HS-5 (cell line): ENCODE measurements at places on chromosomes 3 and 15.

GRCh38 chr3:192339214-192339613, 388.1 kb downstream of the FGF12 start:
- DNase-seq = no peak

DNA sequence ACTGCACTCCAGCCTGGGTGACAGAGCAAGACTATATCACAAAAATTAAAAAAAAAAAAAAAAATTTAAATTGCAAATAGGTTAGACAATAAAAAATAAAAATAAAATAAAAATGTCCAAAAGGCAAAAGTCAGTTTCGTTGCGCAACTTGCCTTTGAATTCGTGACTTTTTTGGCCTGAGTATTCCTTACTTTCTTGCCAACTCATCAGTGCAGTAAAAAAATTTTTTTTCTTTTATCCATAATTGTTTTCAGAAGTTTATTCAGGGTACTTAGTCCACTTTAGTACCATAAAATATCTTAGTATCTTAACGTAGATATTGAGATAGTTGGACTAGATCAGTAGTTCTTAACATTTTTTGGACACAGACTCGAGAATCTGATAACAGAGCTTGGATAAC, 22.4 kb upstream of the CILP start:
- DNase-seq = no peak

DNA sequence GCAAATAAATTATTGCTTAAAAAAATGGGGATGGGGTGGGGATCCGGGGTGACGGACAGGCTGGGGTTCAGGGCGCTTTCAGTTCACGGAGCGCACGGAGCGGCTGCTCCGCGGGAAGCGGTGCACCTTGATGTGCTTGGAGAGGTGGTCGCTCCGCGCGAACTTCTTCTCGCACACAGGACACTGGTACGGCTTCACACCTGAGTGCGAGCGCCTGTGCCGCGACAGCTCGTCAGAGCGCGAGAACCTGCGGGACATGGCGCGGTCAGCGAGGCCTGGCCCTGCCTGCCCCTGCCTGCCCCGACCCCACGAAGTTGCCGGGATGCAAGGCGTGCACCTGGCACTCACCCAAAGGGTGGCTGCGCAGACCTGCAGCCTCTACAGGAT, 13.6 kb downstream of the KLF15 start:
- no peak for DNase-seq

DNA sequence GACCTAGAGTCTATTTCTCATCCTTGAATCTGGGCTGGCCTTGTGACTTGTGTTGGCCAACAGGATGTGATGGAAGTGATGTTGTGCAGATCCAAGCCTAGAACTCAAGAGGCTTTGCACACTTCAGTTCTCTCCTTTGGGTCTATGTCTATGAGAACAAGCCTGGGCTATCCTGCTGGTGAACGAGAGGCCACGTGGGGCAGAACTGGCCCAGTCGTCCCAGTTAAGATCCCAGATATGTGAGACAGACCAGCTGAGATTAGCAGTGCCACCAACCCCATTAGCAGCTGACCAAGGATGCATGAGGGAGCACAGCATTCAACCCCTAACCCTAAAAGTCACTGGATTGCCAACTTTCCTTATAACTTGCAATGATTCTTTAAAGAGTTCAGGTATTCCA, 99.7 kb downstream of the CTNNB1 start:
- DNase-seq = no peak

DNA sequence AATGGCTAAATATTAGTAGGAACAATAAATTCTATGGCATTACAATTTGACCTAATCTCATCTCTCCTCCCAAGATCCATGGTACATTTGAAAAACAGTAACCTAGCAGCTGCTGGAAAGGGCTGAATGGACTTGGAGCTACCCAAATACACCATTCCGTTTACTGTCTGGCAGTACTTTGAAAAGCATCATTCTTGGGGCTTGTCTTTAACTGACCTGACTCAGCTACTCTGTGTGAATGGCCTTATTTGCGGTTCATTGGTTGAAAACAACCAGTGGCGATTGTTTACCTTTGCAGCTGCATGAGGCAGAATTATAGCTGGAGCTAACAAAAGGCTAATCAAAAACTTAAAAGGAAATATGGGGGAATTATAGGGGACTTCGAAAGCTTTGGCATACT, 311.2 kb upstream of the MCTP2 start:
- no peak for DNase-seq

DNA sequence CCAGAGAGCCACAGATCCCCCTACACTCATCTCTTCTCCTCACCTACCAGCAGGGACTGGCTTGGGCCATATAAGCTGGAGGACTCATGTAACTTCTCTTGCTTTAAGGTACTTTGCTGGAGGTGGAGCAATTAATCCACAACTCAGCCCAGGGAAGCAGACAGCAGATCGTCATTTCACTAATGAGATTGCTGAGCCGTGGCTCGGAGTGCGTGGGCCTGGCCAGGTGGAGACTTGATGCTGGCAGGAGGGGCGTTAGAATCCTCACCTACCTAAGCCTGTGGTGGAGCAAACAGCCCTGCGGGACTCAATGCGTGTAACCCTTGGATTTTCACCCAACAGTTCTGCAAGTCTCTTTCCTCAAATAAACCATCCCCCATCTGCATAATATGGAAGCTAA, 253.2 kb downstream of the RORA start:
- no peak for DNase-seq

DNA sequence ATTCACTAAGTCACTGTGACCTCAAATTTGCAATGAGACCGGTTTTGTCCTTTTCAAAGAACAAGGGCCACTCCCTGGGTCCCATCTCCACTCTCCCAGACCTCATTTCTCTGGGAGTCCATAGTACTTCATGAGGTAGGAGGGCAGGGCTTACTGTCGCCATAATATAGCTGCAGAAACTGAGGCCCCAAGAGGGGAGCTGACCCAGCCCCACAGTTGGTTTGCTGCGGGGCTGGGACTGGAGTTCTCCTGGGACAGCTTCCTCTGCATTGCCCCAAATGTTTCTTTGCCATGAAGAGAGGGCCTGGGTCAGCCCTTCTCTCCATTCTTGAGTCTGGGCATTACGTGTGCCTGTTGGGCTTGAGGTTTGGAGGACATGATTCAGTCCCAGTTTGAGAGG, 60.1 kb downstream of the ITGA11 start:
- DNase-seq = no peak

DNA sequence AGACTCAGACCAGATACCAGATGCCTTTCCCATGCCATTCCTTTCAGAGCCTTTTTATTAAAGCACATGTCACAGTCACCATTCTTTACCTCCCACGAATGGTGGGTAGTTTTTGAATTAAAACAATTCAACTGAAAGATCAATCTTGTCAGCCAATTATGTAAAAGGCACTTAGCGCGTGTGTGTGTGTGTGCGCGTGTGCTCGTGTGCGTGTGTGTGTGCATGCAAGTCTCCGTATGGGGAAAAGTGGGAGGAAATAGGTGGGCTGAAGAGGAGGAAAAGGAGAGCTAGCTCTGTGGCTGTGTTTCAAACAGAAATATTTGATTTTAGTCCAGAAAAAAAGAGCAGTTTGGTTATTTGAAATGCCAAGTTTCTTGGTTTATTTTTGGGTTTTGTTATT, 177.2 kb downstream of the KCNAB1 start:
- DNase-seq = no peak

GRCh38 chr3:23701716-23702597, 103.8 kb upstream of the UBE2E1 start:
- peak; percentile 19 for DNase-seq

DNA sequence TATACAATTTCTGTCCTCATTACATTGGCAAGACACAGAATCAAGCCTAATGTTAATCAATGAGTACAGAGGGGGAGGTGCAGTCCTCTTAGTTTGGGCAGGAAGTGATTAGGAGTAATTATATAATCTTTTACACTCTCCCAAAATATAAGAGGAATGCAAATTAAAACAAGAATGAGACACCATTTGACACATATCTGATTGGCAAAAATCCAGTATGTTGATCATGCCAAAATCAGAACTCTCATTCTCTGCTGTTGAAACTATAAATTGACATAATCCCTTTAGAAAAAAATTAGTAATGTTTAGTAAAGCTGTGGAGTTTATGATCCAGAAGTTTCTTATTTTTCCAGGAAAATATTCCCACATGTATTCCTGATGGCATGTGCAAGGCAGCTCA, 373.4 kb downstream of the EPHA6 start:
- DNase-seq = no peak

GRCh38 chr3:68234076-68234780, 579.8 kb upstream of the SUCLG2 start:
- no peak for DNase-seq

DNA sequence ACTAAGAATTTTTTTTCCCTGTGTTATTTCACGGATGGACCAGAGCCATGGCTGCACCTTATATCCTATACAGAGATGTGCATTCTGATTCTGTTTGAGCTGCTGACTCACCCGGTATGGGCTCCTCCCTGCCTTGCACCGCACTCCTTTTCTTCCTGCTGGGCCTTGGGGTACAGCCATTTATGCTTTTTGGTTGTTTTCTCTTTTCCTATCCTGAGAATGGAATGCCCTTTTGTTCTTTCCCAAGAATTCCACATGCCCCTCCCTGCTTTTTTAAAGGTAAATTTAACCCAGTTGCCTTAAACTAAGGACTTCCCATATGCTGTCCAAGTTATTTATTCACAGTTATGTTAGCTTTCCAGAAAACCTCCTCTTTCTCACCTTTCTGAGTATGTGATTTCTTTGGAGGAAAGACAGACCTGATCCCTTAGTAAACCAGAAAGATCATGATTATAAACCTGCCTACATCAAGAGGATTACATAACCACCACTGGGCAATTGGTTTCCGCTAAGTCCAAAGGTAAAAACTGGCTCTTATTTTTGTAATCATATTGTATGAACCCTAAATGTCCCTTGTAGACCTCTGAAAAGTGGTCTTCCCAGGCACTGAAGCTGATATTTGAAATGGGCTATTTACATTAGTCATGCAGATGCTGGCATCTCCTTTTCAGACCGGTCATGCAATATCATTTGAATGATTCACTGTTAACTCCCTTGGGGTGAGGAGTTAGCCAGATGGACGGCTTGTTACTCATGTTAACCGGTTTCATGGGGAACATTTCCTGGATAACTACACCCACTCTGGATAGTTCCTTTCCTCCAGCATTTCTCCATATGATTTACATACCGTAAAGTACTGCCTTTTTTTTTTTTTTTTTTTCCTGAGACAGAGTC, 45.5 kb downstream of the TMOD3 start:
- peak; percentile 99 for DNase-seq

DNA sequence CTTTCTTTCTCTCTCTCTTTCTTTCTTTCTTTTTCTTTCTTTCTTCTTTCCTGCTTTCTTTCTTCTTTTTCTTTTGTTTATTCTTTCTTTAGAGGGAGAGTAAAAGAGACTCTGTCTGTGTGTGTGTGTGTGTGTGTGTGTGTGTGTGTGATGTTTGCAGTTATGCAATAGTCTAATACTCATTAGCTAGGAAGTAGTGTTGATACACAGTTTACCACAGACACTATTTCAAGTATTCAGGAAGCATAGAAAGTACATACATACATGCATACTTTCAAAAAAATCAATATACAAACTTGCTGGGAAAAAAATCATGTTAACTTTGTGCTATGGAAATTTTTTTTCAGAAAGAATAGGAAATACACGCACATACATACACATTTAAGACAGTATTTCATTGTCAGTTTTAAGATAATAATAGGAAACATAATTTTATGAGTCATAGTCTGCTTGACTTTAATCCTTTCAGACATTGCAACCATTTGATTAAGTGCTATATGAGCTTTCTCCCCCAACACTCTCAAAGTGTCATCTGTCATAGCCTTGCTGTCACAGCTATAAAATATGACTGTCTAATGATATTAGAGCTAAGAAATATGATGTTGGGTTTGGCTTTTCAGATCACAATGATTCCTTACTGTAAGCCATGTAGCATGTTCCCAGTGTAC, 74.9 kb upstream of the EPHA3 start:
- DNase-seq = no peak

GRCh38 chr3:125238759-125239158, 26.2 kb upstream of the SLC12A8 start:
- DNase-seq = no peak

GRCh38 chr15:48340111-48340510, 8.9 kb downstream of the DUT start:
- DNase-seq = no peak

DNA sequence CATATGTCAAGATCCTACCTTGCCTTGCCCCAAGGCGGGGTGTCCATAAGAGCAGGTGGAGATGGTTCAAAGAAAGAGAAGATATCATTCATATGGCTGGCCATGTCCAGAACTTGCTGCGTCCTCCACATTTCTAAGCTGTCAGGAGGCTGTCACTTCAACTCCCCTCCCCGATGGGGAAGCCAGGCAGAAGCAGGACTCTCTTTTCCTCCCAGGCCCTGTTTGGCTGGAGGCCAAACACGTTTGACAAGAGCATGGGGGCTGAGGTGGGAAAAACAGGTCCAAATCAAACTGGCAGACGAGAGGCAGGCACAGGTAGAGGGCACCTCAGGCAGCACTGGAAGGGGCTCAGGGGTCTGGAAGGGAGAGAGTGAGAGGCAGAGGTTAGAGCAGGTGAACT, 37.7 kb downstream of the MESD start:
- DNase-seq = no peak

GRCh38 chr15:59545573-59545972, 66.0 kb upstream of the GCNT3 start:
- DNase-seq = no peak

- DNase-seq = no peak
These were observed 17.9 kb downstream of the LPP start for GRCh38 chr3:188171682-188172467.

GRCh38 chr3:194685718-194686413, at the start of gene FAM43A:
TSS of gene FAM43A (plus strand) at chr3:194685883. CDS start at chr3:194686827, 944 bp downstream.
- peak; percentile 82 for DNase-seq

GRCh38 chr15:73982222-73982962, 9.7 kb downstream of the STOML1 start:
- DNase-seq = no peak

- DNase-seq = no peak
These were observed 16.6 kb upstream of the ADIPOQ start for GRCh38 chr3:186825872-186826409.

DNA sequence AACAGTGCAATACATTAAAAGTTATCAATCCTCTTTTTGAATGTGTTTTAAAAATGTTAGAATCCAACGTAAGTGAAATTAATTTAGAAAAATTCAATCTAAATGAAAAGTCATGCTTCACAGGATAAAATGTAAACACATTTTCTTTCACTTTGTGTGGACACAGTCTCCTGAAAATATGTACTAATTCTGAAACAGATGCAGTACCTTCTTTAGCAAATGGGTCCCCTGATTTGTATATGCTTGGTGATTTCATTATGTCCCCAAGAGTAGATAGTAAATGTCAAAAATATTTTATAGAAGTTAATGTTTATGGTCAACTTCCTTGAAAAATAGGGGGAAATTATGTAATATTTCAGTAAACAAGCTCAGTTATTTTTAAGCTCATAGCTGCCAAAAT, 28.9 kb downstream of the FOXP1 start:
- no peak for DNase-seq

DNA sequence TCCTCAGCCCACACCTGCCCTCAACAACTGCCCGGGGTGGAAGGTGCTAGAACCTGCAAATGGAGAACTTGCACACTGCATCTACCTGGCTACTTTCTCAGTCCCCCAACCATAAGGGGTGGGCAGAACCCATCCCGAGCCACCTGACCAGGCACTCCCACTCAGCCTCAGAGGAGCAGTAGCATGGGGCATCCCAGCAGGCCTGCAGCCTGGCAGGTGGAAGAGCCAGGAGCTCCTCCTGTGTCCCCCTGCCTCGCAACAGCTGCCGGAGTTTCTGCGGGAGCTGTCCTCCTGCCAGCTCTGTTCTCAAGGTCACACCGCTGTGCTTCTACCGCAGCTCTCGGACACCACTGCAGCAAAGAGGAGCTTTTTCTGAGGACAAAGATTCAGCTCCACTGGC, 27.5 kb downstream of the RAB6B start:
- DNase-seq = no peak

GRCh38 chr3:151169262-151169947, 33.6 kb downstream of the GPR171 start:
- no peak for DNase-seq
